ENCODE measurements at places on chromosomes 7 and 10.

- no peak for DNase-seq
Observed at GRCh38 chr10:70555371-70555770, 47.2 kb downstream of the PRF1 start.

GRCh38 chr7:116138202-116138801 is 72.0 kb upstream of the TES start:
- no peak for DNase-seq

GRCh38 chr7:137891016-137891655 is 44.4 kb upstream of the DGKI start:
- DNase-seq = no peak

GRCh38 chr7:37332243-37333016 is 116.2 kb downstream of the ELMO1 start:
- DNase-seq = no peak

GRCh38 chr10:132292287-132293200 is 15.2 kb downstream of the STK32C start:
- DNase-seq = no peak

- no peak for DNase-seq
Observed at GRCh38 chr10:88120599-88121333, 257.3 kb downstream of the PTEN start.

DNA sequence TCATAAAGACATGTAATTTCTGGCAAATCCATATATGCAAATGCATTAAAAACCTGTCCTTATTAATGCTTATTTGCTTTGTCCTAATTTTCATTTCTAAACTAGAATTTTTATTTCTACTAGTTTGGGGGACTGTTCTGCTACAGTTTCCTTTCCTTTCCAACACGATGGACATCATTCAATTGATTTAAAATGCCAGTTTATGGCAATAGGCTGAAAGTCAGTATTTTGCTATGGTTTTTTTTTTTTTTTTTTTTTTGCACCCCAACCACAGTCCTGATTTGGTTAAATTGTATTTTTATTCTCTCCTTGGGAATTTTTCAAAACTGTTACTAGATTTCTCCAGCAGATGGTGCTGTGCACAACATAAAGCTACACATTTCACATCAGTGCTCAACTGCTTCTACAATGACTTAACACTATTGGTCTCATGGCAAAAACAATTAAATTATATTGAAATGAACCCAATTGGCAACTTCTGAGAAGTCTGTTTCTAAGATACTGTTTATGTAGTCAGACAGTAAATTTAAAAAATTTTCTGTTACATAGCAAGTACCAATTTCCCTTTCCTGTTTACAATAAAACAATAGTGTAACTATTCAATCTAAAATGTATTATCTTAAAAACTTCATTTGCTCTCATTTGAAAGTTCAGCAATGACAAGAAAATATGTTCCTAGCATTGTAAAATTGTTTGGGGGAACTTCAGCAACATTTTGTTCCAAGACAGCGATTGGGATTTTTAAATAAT is 193.8 kb upstream of the CCDC6 start:
- DNase-seq = no peak

- DNase-seq = no peak
Observed at GRCh38 chr10:52665821-52666220, 106.8 kb downstream of the MBL2 start.

GRCh38 chr10:95793401-95794045 is 37.6 kb downstream of the ENTPD1 start:
- DNase-seq = no peak

DNA sequence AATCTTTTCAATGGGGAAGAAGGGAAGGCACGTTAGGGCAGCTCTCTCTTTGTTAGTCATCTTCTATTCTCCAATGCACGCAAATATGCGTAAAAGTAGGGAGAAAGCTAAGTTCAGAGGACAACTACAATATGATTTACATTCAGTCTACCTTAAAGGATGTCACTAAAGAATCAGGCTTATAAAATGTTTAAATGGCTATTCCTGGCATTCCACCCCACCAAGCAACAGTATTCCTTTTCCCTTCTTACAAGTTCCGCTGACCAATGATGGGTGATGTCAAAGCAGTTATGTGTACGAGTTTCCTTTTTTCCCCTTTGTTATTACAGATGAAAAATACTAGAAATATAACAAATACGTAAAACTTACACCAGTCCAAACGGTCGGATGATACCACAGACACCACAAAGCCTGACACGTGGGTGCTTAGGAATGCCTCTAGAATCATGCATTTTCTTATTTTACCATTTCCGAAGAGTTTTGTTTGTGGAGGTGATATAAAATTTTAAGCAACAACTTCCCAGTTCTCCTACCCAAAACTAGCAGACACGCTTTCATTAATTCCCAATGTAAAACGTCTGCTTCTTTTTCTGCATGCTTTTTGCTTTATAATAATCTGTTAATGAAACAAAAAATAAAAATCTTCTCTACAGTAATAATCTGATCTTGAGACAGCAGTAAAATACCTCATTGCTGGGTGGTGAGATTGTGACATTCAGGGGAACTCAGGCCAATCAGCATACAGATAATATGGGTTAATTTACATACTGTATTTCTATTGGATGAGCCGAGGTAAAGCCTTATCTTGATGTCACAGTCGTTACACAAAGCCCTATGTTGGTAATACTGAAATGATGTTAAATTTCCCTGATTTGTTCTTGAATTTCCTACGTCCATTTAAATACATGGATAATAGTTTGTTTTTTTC is 708 bp upstream of the GPR85 start:
- no peak for DNase-seq

GRCh38 chr10:71389768-71390460 is 6.8 kb upstream of the CDH23 start:
- DNase-seq = no peak

DNA sequence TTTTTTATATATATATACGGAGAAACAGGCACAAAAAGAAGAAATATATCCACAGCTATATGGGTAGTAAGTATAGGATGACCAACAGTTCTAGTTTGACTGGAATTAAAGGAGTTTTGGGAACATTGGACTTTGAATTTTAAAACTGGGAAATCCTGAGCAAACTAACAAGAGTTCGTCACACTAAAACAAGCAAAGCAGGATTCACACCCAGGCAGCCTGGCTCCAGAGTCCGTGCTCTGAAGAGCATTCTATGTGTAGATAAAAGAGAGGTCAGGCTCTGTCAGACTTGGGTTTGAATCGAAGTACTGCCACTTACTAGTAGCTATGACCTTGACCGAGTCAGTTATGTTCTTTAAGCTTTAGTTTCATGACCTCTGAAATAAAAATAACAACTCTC is 191.0 kb downstream of the DNAH11 start:
- no peak for DNase-seq

DNA sequence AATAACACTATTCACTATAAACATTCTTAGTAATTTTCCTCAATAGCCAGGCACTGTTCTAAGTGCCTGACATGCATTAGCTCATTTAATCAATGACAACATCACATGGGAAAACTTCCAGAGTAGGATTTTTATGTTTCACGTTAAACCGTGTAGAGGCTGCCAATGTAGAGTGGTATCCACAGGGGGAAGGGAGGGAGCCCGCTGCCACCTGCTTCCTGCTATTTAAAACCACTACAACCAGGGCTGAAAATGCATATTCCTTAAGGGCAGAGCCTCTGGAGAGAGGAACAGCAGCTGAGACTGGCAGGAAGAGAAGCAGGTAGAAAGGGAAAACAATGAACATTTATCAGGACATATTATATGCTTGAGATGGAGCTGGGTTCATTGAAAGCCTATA is 684.3 kb upstream of the AUTS2 start:
- DNase-seq = no peak

DNA sequence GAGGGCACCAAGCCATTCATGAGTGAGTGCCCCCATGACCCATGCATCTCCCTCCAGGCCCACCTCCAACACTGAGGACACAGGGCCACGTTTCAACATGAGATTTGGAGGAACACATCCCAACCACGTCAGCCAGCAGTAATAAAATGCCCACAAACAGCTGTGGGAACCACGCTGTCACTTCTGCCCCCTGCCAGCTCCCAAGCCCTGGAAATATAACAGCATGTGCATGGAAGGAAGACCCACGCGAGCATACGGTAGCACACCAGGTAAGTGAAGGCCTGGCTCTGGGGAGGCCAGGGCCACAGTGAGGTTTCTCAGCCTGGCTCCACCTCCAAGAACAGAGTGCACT is 168.9 kb upstream of the PFKP start:
- no peak for DNase-seq

DNA sequence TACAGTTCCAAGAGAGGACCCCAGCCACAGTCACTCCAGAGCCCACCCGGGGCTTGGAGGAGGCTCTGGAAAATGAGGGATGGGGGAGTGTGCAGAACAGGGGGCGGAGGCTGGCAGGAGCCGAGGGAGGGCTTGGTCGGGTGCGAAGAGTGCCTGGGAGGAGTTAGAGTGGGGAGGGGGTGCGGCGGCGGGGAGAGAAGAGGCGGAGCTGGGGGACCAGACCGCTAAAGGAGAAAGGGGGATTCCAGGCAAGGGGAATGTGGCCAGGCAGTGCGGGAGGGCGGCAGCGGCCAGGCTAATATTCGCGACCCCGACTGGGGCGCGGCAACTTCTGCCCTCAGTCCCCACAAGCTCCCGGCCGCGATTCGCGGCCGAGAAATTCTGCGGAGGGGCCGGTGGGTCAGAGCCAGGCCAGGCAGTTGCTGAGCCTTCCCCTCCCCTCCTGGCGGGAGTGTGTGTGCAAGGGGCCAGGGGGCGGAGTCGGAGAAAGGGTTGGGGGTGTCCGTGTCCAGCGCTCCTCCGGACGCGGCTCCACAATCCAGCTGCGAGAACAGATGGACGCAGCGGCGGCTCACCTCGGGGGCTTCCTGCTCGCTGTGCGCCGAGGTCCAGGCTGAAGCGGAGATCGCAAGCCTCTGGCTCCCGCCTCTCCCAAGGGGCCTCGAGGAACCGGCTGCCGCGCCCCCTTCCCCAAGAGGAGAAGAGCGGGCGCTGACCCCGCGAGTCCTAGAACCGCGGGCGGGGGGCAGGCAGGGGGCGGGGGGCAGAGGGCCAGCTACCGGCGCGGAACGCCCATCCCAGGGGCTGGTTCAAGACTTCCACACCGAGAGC is 612 bp upstream of the SLC18A3 start:
- DNase-seq = no peak

DNA sequence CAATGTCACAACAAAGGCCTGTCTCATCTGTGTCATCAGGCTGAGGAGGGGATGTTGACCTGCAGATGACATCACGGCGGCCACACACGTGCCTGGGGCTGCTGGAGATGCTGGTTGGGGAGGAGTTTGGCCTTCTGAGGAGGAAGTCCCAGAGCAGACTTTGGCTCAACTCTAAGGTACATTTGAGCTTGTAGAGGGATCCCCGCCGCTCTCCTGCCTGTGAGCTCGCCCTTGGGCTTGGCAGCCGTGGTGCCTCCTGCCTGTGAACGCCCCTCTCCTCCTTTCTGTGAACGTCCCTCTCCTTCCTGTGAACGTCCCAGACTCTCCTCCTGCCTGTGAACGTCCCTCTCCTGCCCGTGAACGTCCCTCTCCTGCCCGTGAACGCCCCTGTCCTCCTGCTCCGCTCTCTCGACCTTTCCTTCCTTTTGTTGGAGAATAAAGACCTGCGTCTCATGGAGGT is 176.4 kb downstream of the DNAJB6 start:
- DNase-seq = no peak

DNA sequence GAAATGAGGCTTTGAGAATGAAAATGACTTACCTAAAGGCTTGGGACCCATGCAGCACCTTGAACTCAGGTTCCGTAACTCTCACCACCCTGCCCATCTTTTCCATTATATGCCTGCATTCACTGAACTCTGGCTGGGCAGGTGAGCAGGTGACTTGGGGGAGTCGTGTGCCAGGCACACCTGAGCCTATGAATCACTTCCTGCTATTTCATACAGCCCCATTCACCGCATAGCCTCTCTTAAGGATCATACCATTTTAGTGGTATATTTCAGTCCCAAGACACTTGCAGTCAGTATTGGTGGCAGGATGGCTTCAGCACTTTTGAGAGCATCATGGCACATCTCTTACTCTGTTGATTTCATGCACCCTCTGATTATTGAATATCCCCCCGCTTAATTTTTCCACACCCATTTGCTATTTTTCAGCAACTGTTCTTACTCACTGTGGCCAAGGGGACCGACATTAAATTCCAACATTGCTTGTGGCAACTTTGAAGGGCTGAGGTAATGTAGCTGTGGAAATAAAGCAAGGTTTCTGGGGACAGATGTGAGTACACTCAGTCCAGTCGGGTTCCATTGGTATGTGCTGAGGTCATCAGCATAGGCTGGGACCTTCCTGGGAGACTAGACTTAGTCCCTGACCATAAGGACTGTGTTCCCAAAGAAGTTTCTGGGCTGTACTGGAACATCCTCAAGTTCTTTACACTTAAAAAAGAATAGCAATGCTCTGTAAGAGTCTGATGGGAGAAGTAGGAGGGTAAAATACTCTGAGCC is 39.8 kb upstream of the ZNF438 start:
- no peak for DNase-seq

DNA sequence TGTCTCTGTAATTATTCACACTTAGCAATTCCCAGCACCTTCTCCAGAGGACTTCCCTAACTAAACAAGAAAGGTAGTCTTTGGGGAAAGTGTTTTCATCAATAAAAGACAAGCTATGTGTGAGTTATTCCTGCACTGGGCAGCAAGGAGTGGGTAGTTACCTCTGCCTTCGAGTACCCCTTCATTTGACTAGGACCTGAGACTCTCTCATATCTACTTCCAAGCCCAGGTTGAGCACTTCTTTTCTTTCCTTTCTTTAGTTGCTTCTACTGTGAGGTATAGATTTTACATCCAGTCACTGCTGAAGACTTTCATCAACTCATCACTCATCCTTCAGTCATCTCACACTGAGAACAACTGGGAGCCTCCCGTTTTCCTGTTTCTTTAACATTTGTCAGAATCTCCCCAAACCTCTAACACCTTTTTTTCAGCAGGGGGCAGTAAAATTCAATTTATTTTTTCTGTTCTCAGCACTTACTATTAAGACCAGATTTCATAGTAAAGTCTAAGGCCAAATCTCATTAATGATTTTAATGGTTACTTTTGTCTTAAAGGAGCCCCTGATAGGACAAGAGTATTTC is 80.1 kb upstream of the PRSS1 start:
- DNase-seq = no peak

DNA sequence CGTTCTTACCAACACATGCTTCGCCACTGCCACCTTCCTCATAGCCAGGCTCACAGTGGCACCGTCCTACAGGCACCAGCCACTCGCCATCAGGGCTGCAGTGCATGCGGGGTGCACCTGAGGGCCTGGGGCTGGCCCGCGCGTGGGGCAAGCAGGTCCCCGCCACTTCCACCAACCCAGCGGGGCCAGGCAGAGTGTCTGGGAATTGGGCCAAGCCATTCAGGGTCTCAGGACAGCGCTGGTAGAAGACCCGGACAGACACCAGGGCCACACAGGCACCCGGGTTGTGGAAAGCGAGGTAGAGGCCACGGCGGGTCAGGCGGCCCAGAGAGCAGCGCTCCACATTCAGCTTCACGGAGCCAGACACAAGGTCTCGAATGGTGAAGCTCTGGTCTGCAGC is 9.0 kb downstream of the EPHA1 start:
- DNase-seq = no peak
